ENCODE measurements at places on chromosomes 12 and 14.

DNA sequence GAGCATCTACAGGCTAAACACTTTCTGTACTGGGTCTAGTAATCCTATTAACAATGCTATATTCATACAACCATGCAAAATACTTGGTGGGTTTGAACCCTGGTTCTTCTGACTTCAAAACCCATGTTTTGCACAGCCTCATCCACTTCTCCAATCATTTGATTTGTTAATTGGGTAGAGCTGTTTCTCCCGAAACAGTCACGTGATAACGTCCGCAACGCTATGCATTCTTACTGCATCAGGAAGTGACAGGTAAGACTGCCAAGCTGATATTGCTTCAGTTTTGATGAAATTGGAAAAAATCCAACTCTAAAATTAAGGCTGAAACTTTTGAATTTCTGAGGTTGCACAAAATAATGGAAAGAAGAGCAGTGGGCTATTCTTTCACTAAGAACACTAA is 30.4 kb upstream of the RNU6-7 start:
- no peak for DNase-seq

- DNase-seq = no peak
Observed at GRCh38 chr14:77416836-77417235, 6.5 kb downstream of the NOXRED1 start.

DNA sequence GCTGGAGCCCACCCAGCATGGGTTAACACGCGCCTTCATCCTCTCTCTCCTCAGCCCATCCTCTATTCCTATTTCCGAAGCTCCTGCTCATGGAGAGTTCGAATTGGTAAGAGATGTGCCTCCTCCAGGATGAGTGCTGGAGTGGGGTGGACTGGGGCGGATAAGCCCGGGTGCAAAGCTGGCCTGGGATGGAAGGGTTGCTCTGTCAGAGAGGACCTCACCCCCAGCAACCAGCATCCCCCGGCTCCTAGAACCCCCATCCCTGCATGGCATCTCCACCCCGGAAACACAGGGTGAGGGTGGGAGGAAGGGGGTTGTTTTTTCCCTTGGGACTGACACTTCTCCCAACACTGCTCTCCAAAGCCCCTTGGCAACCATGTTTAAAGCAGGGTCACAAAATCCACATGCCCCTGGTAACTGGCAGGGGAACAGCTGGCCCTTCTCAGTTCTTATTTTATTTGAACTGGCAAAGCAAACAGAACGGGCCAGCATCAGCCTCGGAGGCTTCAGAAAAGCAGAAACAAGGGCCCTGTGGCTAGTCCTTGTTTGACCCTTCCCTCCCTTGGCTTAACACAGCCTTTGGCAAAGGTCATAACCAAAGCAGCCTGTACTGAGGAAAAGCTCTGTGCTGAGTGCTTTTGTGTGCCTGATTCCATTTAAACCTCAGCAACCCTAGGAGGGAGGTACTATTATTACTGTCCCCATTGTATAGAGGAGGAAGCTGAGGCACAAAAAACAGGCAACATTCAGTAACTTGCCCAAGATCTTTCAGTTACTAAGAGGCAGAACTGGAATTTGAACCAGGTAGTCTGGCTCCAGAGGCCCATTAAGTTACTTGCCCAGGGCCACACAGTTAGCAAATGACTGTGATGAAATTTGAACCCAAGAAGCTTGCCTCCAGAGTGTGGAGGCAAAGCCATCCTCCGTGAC is 4.2 kb downstream of the GSTZ1 start:
- DNase-seq = no peak

DNA sequence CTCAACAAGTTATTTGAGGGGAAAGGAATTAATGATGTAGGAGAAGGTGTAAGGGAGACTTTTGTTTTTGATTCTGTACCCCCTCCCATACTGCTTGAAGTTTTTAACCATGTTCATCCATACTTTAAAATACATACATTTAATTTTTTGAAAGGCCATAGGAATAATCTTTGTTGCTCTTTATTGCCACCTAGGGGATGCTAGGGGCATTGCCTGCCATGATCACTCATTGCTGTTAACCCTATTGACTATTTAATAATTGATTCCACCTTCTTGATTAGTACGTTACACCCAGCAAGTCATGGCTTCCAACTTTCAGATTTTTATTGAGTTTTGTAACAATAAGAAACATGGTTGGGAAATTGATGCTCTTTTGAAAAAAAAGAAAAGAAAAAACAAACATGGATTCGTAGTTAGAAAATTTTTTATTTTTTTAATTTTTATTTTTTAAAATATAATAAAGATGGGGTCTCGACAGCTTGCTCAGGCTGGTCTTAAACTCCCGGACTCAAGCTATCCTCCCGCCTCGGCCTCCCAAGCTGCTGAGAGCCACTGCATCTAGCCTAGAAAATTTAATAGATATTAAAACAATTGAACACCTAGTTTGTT is 8.5 kb upstream of the PRKAB1 start:
- DNase-seq = no peak

DNA sequence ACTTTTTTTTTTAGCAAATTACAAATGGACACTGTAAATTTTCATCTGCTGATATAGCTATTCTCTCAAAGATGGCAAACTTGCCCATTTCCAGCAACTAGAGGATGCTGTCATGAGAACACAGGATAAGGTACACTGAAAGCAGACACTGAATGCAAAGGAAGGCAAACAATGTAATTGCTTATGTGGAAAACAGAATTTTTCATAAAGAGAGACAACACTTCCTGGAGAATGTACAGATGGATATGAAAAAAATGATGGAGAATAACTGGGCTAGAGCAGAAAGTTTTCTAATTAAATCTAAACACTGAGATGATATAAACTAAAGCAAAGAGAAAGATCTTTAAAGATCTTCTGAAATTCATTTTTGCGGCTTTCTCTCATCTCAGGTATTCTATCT is 581 bp downstream of the CD69 start:
- DNase-seq = no peak

DNA sequence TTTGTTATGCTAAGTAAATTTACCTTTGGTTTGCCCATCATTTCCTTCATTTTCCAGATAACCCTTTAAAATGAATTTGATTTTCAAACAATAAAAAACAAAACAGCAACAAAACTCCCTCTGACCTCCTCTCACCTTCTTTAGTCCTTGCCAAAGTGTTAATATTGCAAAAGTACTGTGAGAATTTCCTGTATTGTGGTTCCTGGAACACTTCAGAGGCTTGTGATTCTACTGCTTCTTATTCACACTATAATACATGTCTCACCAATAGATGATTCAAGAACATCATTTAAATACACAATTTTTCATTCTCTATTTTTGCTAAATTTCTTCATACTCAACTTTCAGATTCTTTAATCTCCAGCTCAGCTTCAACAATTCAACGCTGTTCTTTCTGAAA is at the start of gene KLRD1:
KLRD1 (plus strand) TSS at position 241 of the 400 bp plus-strand sequence. CDS start 208 bp downstream, outside the sequence.
- no peak for DNase-seq

GRCh38 chr12:22874151-22874550 is 249.2 kb downstream of the ETNK1 start:
- DNase-seq = no peak

GRCh38 chr14:56858422-56858821 is 48.1 kb upstream of the OTX2 start:
- DNase-seq = no peak

- no peak for DNase-seq
Observed at GRCh38 chr14:56357428-56357827, 222.2 kb upstream of the TMEM260 start.

- no peak for DNase-seq
Observed at GRCh38 chr12:93221841-93222240, 155.9 kb upstream of the NUDT4 start.

- peak; percentile 11 for DNase-seq
Observed at GRCh38 chr12:8996682-8997405, 7.5 kb downstream of the KLRG1 start.

GRCh38 chr12:130183585-130184370 is 21.5 kb downstream of the FZD10 start:
- DNase-seq = no peak

- no peak for DNase-seq
Observed at GRCh38 chr12:116319233-116319897, 41.9 kb upstream of the MED13L start.

- no peak for DNase-seq
Observed at GRCh38 chr12:90235642-90236041, 527.0 kb upstream of the ATP2B1 start.

DNA sequence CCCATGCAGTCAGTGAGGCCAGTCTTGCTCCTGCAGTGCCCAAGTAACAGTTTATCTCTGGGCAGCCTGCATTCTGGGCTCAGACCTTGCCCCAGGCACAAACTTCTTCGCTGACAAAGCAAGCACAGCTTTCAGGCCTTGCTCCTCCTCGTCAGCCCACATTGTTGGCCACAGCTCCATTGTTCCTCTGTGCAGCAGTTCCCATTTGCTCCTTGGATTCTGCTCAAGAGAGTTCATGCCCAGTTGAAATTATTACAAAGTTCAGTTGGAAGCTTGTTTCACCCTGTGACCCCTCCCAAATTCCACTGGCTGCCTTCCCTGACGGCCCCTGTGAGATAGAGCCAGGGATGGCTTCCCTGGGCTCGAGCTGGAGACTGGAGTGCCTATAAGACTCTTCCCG is 163.4 kb upstream of the DDHD1 start:
- DNase-seq = no peak

DNA sequence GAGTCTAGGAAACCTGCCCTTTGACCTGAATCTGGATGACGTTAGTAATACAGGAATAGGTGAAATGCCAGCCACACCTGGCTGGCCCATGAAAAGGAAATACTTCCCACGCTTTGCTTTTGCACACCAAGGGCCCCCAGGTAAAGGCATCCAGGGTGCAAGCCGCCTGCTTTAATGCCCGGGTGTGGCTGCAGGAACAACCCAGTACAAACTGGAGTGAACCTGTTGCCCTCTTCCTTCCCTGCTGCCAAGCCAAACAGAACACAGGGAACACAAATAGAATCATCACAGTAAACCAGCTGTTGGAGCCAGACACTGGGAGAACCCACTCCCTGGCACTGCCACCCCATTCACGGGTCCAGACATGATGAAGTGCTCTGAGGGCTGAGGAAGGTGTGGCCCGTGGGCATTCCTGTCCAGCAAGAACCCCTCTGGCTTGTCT is 24.2 kb upstream of the FOS start:
- no peak for DNase-seq

GRCh38 chr12:32702946-32703345 is 23.8 kb downstream of the DNM1L start:
- no peak for DNase-seq

DNA sequence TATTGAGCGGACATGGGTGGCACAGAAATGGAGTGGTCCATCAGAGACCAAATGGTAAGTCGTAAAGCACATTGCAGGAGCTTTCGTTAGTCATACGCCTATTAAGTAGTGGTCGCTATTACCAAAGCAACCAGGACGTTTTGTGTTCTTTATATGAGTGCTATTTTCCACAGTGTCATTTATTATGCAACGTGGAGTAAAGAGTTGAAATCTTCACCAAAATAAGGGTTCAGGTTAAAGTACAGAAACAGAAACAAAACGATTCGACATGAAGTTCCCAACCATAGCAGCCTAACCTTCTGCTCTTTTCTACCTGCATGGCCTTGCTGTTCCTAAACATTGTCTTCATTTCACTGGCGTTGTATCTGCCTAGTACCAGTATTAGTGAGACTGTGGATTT is 20.1 kb upstream of the FGD4 start:
- no peak for DNase-seq

DNA sequence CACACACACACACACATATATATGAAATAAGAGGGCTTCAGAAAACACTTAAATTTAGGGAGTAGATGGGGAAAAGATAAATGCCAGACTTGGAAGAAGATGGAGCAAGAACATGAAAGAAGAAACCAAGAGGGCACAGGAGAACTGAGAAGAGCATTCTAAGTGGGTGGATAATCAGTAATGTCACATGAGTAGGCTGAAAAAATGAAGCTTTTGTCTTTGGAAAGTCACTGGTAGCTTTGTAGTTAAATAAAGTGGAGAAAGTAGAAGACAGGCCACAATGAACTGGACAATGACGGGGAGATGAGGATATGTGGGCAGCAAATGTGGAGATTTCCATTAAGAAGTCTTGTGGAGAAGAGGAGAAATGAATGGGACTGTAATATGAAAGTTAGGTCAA is 2.2 kb upstream of the ZC2HC1C start:
- no peak for DNase-seq

DNA sequence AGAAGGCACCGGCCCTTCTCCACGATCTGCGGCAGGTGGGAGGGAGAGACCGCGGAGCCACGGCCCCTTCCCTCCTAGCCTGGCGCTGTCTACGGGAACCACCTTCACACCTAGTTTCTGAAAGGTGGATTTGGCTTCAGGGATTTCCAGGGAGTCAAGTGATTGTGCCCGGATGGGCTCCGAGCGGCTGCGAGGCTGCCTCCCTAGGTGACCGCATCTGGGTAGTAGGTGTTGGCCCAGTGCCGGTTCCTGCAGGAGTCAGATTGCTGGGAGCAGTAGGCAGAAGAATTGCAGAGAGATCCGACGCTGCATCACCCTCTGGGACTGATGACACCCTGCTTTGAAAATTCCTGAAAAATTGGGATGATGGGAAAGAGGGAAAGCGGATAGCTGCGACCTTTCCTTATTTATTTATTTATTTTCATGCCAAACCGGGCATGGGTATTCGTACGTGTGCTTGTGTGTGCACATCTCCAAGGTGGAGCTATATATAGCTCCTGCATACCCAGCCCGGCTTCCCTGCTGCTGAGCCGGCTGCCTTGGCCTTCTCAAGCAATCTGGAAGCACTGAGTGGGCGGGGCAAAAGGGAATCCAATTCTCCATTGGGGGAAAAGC is 1.1 kb downstream of the CNTN1 start:
- DNase-seq = no peak

- DNase-seq = peak; percentile 6
Observed at GRCh38 chr14:59870277-59871165, at the start of gene RTN1. Gene RTN1, minus strand, starts transcription at chr14:59870776. Its CDS starts 146 bp downstream, at chr14:59870630.

DNA sequence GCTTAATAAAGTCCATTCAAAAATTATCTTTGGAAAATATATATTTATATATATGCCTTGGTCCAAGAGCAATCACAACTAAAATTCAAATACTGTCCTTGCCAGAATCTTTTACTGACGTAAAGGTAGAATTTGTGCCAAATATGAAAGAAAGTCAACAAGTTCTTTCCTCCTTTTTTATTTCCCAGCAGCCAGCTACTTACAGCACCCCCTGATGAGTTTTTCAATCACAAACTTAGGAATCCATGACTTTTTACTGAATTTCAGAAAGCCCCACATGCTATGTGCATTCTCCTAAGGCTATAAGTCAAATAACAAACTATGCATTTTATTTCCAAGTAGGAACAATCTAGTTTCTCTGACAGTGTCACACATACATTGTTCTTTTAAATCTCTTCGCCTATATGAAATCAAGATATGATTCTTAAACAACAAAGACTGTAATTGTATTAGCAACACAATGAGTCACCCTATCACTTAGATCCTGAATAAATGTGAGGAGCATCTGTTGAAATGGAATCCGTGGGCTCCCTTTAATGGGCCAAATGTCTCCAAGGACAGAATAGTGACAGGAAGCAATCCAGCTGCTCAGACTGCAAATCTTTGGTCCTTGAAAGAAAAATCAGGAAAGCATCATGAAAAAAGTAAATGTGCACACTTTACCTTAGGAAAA is 271.4 kb downstream of the DUSP6 start:
- DNase-seq = no peak

- no peak for DNase-seq
Observed at GRCh38 chr12:56991319-56992246, 14.8 kb downstream of the ZBTB39 start.
